ENCODE measurements at places on chromosomes 7 and 10.

GRCh38 chr10:57921140-57921539 is 346.6 kb downstream of the IPMK start:
- DNase-seq: no peak
- no peaks in the 10 kb centered on the region for H3K4me1 ChIP-seq
- no peak overlapping the region for H3K27ac ChIP-seq
- H3K36me3 ChIP-seq: no peaks in the 10 kb centered on the region

DNA sequence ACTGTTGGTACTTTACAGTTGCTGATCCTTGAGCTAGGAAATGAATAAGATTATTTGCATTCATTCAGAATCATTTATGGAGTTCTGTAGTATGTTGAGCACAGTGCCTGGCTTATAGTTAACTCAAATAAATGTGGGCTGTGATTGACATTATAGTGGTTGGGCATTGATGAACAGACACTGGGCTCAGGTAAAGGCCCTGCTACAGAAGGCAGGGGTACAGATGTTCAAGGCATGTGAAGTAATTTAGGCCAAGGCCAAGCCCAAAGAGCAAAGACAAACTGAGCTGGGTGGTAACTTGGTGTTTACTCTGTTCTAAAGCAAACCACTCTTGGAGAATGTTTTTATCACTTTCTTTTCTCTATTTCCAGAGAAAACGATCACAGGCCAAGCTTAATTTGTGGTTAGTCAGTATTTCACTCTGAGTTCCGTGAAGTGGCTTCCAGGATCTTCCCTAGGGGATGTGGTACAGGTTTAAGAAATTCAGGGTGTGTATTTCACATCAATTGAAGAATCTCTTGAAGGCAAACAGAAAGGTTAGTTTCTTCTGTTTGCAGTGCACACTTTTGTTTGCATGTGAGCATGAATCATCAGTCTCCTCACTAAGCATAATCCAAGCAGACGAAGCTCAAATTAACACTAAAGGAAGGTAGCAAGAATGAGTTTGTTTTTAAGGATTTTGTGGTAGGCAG is 113.9 kb upstream of the PRR15 start:
- no peaks in the 10 kb centered on the region for H3K36me3 ChIP-seq
- no peaks in the 10 kb centered on the region for H3K27me3 ChIP-seq
- no peak overlapping the region for H3K4me3 ChIP-seq
- H3K4me1 ChIP-seq: no peaks in the 10 kb centered on the region
- no peak overlapping the region for H3K27ac ChIP-seq

DNA sequence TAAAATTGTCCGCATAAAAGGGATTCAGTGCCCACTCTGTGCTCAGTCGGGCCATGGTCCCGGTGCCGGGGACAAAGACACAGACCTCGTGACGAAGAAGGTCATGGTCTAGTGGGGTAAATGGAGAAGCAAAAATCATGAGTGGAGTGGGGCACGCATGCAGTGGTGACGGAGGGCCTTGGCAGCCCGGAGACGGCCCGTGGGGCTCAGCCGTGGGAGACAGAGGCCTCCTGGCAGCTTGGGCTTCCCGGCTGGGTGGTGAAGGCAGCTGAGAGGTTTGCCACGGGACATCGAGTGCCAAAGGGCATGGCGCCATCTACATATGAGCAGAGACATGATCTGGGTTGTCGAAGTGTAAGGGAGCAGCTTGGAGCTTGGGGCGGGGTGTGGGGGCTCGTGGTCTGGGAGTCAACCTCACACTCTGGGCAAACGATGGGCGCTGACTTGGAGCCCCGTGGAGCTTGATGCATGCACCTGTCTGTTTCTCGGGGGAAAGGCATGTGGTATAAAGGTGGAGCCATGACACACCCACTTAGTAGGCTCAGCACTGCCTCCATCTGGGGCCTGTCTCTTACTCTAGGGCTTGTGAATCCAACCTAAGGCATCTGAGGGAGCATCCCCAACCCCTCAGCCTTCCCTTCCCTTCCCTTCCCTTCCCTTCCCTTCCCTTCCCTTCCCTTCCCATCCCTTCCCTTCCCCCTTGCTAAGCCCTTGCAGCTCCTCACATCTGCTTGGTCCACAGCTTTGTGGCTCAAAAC is 151.0 kb upstream of the INSYN2A start:
- H3K27ac ChIP-seq: no peak overlapping the region
- H3K36me3 ChIP-seq: no peaks in the 10 kb centered on the region
- no peaks in the 10 kb centered on the region for H3K4me1 ChIP-seq

DNA sequence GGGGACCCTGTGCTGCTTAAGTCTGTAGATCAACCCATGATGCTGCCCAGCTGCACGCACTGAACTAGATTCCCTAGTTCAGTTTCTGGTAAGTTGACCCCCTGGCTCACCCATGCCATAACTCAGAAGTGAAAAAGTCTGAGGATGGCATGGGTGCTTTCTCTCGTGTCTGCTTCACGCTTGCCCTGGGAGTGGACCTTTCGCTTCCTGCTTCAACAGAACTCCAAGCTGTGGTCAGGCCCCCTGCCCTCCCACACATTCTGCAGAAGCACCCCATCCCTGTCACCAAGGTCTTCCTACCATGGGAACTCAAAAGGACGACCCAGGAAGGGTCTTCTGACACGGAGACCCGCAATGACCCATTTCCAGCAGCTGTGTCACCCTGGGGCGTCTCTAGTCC is 39.9 kb downstream of the LRRC18 start:
- H3K4me3 ChIP-seq: no peak overlapping the region
- H3K27ac ChIP-seq: no peak overlapping the region
- no peak for DNase-seq
- H3K27me3 ChIP-seq: no peaks in the 10 kb centered on the region
- H3K4me1 ChIP-seq: no peaks in the 10 kb centered on the region

- no peaks in the 10 kb centered on the region for H3K36me3 ChIP-seq
- H3K4me1 ChIP-seq: no peaks in the 10 kb centered on the region
- no peak overlapping the region for H3K4me3 ChIP-seq
- no peak for DNase-seq
Measured at GRCh38 chr7:92460109-92460508, 12.8 kb downstream of the GATAD1 start.

GRCh38 chr10:132941640-132942051 is 724 bp downstream of the CFAP46 start:
- H3K4me3 ChIP-seq: peak overlapping the region; percentile 71
- H3K36me3 ChIP-seq: no peaks in the 10 kb centered on the region
- no peak for DNase-seq
- no peaks in the 10 kb centered on the region for H3K27me3 ChIP-seq

DNA sequence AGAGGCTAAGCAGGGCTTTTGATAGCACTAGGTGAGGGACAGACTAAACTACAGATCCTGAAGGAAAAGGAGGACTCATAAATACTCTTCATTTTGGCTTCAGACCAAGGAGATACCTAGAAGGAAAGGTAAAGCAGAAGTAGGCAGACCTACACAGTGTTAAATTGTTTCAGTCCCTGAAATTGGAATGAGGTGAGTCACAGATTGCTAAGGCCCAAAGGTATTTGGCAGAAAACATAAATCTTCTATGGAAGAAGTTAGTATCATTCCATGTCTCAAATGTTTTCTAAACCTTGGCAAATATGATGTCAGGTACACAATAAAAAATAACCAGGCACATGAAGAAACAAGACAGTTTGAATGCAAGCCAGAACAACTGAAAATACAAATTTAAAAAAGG is 30.0 kb downstream of the MTERF1 start:
- H3K36me3 ChIP-seq: no peaks in the 10 kb centered on the region
- no peak overlapping the region for H3K4me3 ChIP-seq
- H3K4me1 ChIP-seq: no peaks in the 10 kb centered on the region

- H3K27ac ChIP-seq: no peak overlapping the region
- H3K27me3 ChIP-seq: no peaks in the 10 kb centered on the region
- H3K4me3 ChIP-seq: no peak overlapping the region
- H3K4me1 ChIP-seq: no peaks in the 10 kb centered on the region
- DNase-seq: no peak
Measured at GRCh38 chr10:83089335-83089734, 1050.0 kb upstream of the GHITM start.

DNA sequence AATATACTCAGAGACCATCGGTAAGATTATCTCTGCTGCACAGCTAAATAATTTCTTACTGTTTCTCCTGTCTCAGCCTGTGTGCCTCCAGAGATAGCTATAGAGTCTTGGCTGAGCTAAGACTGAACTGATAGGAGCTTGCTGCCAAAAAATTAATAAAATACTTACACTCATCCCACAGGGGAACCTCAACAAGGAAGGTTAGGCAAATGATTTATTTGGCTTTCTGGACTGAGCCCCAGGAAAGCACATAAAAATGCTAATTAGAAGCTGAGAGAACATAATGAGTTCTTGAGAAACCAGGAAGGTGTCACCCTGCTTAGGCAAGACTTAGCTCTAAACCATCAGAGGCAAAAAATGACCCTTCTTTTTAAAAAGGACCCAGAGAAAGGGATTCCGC is 534.5 kb downstream of the TNS3 start:
- H3K4me1 ChIP-seq: peaks cover 20% of the 10 kb centered on the region
- DNase-seq: no peak
- no peak overlapping the region for H3K4me3 ChIP-seq
- H3K27ac ChIP-seq: no peak overlapping the region
- no peaks in the 10 kb centered on the region for H3K27me3 ChIP-seq

DNA sequence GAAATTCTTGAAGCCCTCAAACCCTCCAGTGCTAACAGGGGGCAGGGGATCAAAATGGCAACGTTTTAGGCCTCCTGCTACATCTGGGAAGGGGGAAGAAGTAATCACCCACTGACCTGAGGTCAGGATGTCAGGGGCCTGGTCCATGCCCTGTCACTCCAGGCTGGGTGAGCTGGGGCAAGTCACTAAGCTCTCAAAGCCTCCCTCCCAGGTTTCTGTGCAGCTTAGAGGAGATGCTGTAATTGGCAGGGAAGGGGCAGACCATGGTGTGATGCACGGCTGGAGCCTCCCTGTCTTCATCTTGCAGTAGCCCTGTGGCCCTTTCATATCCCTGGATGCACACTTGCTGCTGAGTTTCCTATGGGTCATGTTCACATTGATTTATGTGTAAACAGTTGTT is 27.2 kb downstream of the LEP start:
- H3K27me3 ChIP-seq: no peaks in the 10 kb centered on the region
- peak overlapping the region; percentile 86 for H3K27ac ChIP-seq
- no peaks in the 10 kb centered on the region for H3K36me3 ChIP-seq
- H3K4me3 ChIP-seq: no peak overlapping the region

GRCh38 chr7:13107291-13107690 is 419.9 kb downstream of the ARL4A start:
- H3K27me3 ChIP-seq: no peaks in the 10 kb centered on the region
- H3K4me1 ChIP-seq: no peaks in the 10 kb centered on the region
- DNase-seq: no peak
- no peaks in the 10 kb centered on the region for H3K36me3 ChIP-seq

DNA sequence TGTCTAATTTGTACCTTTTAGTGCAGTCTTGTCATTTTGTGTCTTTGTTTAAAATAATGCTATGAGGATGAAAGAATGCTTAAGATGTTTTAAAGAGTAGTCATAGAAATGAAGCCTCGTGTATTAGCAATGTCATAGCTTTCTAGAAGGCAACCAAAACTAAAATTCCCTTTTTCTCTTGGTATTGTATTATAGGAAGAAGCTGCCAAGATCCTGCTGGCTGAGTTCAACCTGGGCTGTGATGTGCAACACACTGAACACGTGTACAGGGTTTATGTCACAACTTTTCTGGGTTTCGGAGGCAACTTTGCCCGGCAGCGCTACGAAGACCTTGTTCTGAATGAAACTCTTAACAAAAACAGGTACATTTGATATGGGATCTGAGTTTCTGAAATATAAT is 36.2 kb downstream of the COX15 start:
- H3K36me3 ChIP-seq: peaks cover 15% of the 10 kb centered on the region
- DNase-seq: no peak
- H3K27me3 ChIP-seq: no peaks in the 10 kb centered on the region
- H3K4me1 ChIP-seq: no peaks in the 10 kb centered on the region

GRCh38 chr7:37065779-37066271 is 341.5 kb upstream of the AOAH start:
- H3K4me3 ChIP-seq: no peak overlapping the region
- H3K4me1 ChIP-seq: no peaks in the 10 kb centered on the region
- DNase-seq: no peak
- no peak overlapping the region for H3K27ac ChIP-seq

DNA sequence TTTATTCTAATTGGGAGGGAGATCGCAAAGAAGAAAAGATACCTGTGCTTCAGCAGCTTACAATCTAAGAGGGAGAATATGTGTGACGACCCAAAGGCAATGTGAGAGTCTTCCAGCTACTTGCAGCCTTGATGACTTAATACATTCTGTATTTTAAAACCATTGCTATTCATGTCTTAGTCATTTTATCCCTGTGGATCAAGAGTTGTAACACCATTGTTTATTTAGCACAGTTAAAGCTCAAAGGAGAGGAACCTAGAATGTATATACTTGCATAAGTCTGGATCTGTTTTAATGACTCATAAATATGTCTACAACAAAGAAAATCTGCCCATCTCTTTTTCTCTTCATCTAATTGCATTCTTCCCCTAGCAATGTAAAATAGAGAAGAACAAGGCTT is 117.9 kb upstream of the DLX6 start:
- no peak overlapping the region for H3K27ac ChIP-seq
- no peaks in the 10 kb centered on the region for H3K27me3 ChIP-seq
- H3K36me3 ChIP-seq: no peaks in the 10 kb centered on the region

- no peak for DNase-seq
- no peak overlapping the region for H3K27ac ChIP-seq
- H3K36me3 ChIP-seq: peaks cover 9% of the 10 kb centered on the region
- H3K4me1 ChIP-seq: no peaks in the 10 kb centered on the region
- no peak overlapping the region for H3K4me3 ChIP-seq
Measured at GRCh38 chr7:141754939-141755338, 9.0 kb upstream of the TAS2R3 start.

DNA sequence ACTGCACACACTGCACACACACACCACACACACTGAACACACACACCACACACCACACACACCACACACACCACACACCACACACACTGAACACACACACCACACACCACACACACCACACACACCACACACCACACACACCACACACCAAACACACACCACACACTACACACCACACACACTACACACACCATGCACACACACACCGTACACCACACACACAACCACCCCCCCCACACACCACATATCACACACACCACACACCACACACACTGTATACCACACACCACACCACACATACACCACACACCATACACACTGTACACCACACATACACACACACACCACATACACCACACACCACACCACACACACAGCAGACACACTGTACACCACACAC is 59.5 kb downstream of the FAM204A start:
- H3K36me3 ChIP-seq: no peaks in the 10 kb centered on the region
- H3K27me3 ChIP-seq: no peaks in the 10 kb centered on the region
- DNase-seq: no peak
- H3K27ac ChIP-seq: no peak overlapping the region
- no peak overlapping the region for H3K4me3 ChIP-seq
- H3K4me1 ChIP-seq: no peaks in the 10 kb centered on the region

- H3K4me1 ChIP-seq: no peaks in the 10 kb centered on the region
- H3K27ac ChIP-seq: no peak overlapping the region
- no peaks in the 10 kb centered on the region for H3K36me3 ChIP-seq
- H3K4me3 ChIP-seq: no peak overlapping the region
- no peaks in the 10 kb centered on the region for H3K27me3 ChIP-seq
Measured at GRCh38 chr10:118594392-118595063, 920 bp downstream of the PRLHR start.

GRCh38 chr10:997266-998022 is 9.2 kb downstream of the GTPBP4 start:
- no peak overlapping the region for H3K27ac ChIP-seq
- peaks cover 21% of the 10 kb centered on the region for H3K36me3 ChIP-seq
- DNase-seq: no peak
- H3K27me3 ChIP-seq: no peaks in the 10 kb centered on the region
- H3K4me1 ChIP-seq: no peaks in the 10 kb centered on the region

- H3K27me3 ChIP-seq: no peaks in the 10 kb centered on the region
- H3K27ac ChIP-seq: no peak overlapping the region
- no peaks in the 10 kb centered on the region for H3K4me1 ChIP-seq
- H3K36me3 ChIP-seq: no peaks in the 10 kb centered on the region
- H3K4me3 ChIP-seq: no peak overlapping the region
Measured at GRCh38 chr7:105187302-105188169, 173.5 kb downstream of the KMT2E start.
